Activated CD4-positive, alpha-beta T cell treated with anti-CD3 and anti-CD28 coated beads, Interleukin-2, amount 50 U/mL, for 4 hours (primary cell): ENCODE measurements at places on chromosomes 2 and 18.

DNA sequence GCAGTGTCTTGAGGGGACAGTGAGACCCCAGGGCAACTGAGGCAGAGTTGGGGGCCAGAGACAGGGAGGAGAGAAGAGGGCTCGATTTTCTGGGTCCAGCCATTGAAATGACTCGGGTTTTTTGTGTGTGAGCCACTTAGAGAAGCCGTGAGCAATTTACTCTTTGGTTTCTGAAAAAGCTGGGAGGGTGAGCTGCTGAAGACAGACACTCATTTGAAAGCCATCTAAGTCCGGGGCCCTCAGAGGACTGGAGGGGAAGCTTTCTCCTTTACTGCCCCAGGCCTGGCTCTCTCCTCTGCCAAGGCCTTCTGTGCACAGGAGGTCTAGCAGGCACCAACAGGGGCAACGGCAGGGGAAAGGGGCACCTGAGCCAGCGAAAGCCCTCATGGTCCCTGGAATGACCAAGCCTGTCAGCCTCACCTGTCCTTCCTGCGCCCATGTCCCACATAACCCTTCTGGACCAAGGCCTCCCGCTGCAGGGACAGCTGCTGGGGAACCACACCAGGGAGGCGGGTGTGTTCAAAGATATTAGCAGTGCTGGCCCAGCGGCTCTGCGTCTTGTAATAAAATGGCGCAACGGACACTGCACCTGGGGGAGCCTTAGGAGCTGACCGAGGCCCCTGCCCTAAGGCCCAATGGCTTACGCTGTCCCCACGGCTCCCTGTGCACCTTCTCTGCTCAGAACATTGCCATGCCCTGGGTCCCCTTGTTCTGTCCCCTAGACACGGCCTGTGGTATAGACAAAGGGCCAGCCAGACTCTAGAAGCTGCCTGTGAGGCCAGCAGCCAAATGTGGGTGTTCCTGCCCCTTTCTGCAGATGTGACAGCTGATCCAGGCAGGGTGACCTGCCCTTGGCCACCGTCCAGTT, 45.8 kb downstream of the HS6ST1 start:
- no peak for DNase-seq

DNA sequence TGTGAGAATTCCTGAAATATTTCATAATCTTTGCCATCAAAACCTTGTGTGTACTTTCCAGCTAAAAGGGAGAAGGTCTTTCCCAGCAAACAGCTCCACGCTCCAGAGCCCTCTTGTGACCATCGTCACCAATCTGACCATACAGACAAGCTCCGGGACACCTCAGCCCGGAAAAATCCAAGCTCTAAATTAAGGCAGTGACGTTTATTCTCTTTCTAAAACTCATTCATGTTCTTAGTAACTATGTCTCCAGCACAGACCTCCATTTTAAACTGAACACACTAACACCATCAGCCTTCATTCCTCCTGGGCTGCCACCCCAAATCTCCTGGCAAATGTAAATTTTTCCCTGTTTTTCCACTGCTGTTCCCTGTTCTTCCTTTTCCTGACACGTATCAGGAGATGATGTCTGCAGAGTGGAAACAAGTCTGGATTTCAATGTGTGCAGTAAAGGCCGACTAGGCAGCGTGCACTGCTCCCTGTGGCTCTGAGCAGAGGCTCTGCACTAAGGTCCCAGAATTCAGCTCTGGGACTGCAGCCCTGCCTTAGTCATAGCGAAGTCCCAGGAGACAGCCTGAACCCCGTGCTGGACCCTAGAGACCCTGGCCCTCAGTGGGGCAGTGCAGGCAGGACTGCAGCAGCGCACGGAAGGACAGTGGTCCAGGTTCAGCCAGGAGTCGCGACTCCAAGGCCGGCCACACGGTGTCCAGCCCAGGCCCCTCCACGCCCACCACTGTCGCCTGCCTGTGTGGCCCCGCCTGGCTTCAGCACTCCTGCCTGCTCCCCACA, 452.5 kb upstream of the SALL3 start:
- no peak for DNase-seq

DNA sequence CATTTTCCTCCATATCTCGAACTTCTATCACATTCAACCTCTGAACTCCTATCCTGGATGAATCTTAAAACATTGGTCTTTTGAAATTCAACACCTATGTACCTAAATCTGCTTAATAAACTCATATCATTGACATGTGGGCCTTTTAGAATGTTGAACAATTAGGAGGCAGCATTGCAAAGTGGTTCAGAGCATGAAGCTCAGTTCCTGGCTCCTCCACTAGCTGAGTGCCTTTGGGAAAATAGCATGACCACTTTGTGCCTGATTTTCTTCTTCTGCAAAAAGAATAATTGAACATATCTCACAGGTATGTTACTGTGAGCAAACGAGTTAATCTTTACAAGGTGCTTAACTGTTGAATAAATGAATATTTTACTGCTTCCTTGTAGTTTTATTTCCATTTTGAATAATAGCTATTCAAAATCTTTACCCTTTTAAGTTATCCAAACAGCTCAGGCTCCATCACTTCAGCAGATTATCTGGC, 14.3 kb upstream of the ITPRID2 start:
- no peak for DNase-seq

DNA sequence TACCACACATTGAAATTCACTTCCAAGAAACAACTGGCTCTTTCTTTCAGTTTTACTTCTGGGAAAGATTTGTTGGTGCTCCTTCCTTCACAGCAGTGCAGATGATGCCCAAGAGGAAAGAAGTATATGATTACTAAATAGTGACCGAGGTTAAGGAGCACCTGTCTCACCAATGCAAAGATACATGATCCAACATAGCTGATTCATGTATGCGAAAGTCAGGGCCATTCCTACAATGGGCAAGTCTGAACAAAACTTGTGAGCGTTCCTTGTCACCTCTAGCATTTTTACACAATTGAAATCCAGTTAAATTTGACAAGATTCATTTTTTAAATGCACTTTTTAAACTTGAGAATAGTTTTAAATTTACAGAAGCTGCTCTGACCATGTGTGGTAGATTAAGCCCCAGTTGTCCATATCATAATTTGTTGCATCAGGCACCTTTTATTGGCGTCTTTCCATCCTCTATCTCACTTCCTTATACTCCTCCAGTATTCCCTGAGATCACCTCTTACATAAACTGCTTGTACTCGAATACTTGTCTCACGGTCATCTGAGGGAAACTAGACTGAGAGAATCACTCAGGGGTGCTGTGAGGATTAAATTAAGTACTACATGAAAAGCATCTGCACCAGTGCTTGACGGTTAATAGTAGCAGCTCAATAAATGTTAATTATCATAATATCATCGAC, 438.8 kb upstream of the CDH20 start:
- no peak for DNase-seq

DNA sequence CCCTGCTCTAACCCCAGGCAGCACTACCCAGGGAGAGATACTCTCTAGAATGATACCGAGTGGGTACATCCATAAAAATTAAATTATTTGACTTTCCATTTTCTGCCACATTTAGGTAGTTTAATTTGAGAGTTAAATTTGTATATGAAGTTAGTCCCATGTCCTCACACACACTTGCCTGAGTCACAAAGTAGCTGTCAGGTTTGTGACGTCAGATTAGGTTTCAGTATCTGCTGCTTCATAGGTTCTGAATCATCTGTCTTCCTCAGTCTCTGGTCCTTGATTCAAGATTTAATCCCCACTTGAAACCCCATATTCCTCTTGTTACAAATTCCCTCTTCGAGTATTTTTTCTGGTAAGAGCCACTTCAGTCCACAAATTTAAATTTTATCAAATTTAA, 738.6 kb upstream of the FAM98A start:
- DNase-seq, result no peak

GRCh38 chr2:16209799-16210198, 269.4 kb downstream of the MYCN start:
- no peak for DNase-seq

- DNase-seq, result no peak
Measured at GRCh38 chr18:25240420-25240770, 111.6 kb downstream of the ZNF521 start.
